Stimulated activated CD4-positive, alpha-beta T cell treated with anti-CD3 and anti-CD28 coated beads, Interleukin-4, amount 100 ng/mL, for 4 hours (primary cell): ENCODE measurements at places on chromosomes 6 and 20.

DNA sequence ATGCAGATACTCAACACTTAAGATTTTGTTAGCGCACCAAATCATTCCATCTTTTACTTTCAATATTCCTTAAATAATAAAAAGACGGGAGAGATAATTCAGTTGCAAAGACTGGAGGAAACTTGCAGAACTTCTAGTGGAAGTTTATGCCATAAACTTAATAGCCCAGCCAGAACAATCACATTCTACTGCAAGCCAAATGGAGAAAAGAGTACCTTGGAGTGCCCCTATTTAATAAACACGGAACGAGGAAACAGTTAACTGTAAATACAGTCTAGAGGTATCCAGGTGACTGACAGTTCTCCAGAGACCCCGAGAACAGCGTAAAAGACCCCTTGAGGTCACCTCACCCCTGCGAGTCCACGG lies 635 bp downstream of the SLC35B3 start:
- no peak for DNase-seq

DNA sequence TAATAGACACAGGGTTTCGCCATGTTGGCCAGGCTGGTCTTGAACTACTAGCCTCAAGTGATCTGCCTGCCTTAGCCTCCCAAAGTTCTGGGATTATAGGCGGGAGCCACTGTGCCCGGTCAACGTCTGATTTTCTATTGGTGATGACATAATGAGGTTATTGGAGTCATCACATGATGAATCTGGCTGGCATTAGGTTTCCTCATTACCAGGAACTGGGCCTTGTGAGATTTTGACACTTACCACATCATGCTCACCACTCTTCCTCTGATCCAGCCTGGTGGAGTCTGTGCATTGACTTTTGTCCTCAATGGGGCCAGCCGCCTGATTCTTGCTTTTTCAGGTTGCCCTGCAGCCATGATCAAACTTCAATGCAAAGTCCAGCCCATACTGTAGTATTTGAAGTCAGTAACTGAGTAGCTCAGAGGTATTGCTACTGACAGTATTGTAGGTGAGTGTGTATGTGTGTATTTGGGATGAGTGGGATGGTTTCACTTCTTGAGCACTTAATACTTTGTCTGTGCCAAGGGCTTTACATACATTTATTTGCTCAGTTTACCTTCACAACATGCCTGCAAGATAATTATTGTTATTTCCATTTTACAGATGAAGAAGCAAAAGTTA lies 16.0 kb downstream of the ANKS1A start:
- no peak for DNase-seq

DNA sequence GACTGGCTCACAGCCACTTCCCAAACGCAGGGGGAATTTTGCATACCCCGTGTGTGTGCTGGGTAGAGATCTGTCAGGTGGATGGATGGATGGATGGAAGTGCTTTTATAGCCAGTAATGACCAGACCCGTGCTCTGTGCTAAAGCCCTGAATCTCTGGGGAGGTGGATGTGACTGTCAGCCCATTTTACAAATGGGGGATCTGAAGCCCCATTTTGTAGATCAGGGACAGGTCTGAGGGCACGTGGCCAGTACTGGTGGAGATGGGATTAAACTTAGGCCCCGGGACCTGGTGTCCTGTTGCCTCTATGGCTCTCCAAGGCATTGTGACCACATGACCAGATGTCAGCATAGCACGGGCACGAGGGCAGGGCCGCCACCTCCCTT lies 38.2 kb upstream of the ZBP1 start:
- DNase-seq, result no peak

GRCh38 chr6:72621291-72622093 lies at the start of gene KCNQ5:
TSS of gene KCNQ5 (plus strand) at chr6:72622064.
- DNase-seq, result peak; percentile 17

DNA sequence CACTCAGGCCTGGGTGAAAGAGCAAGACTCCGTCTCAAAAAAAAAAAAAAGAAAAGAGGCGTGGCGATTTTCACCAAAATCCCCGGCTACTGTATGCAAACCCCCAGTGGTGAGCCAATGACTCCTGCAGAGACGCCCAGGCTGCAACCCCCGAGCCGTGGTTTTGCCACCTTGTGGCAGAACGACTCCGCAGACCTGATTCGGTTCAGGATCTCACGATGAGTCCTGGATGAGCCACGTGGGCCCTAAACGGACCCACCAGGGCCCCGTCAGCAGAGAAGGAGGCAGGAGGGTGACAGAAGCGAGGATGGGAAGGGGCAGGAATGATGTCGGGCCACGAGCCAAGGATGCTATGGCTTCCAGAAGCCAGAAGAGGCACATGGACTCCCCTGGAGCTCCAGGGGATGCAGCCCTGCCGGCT lies 42.5 kb downstream of the SLC2A4RG start:
- peak; percentile 10 for DNase-seq

DNA sequence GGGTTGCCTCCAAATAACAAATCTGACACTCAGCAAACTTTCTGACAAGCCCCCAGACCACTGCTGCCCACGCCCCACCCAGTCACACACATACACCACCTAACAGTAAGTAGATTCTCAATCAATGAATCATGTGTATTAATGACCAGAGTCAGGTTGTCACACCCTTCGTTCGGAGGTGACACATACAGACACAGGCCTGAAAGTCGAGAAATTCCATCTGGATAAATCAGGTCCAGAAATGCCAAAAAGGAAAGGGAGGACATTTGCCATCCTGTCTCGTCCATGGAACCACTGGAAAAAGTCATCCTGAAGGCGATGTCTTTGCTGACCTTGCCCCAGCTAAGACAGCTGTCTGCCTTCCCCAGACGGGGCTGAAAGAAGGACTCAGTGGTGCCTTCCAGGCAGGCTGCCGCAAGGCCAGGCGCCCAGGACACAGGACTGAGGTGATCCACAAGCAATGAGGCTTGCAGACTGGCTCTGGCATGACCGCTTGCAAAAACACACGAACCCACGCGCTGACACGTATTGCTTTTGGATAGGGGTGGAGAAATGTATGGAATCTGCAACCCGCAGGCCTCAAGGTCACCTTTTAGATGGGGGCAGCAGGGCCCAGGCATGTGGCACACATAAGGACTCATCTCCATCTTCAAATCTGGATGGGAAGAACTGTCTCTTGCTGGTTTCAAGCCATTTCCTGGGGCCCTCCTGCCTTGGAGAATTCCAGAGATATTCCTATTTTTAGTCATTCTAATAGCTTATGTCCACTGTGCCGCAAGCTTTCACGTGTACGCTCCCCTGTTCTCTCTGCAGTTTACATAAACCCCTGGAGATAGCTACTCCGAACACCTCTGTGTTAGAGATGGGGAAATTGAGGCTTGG lies 9.0 kb downstream of the NFATC2 start:
- no peak for DNase-seq

DNA sequence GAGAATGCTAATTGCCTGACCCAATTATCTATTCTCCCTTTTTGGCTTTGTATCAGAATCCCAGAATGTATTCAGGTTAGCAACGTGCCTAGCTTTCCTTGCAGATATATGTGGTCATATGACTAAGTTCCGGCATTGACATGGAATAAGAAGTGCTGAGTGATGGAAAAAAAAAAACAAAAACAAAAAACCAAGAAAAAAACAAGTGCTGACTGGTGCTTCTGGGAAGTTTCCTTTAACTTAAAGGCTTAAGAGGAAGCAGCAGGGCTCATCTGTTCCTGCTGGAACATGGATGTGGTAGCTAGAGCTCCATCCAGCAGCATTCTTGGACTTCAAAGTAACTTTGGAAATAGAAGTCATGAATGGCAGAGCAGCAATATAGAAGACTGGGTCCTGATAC lies 10.4 kb upstream of the RPF2 start:
- DNase-seq, result no peak

DNA sequence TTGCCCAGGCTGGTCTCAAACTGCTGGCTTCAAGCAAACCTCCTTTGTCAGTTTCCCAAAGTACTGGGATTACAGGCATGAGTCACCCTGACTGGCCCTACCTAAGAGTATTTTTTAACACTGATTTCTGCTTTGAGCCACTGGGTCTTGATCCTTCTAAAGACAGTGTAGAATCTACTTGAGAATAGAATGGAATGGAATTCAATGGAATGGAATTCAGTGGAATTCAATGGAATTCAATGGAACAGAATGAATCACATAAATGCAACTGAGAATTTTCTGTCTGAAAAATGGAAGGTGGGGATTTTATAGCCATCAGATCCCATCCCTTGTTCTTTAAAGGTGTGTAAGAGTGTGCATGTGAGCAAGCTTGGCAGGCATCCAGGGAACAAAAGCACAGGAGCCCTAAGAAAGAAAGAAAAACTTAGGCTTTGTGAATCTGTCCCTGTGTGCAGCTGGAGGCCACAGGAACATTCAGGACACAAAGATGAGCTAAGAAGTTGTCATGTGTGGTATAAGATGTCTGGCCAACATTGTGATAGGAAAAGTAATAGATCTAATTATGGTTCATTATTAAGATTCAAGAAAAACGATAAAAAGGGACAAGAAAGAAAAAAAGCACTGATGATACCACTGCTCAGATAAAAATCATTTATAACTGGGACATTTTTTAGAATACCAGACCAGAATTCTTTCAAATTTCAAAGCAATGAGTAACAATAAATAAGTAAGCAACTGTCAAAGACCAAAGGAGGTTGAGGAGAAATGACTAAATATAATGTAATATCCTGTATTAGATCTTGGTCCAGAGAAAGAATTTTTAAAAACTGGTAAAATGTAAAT lies 681.0 kb upstream of the GJE1 start:
- no peak for DNase-seq

GRCh38 chr6:26309731-26310142 lies 55.3 kb upstream of the BTN3A2 start:
- DNase-seq, result no peak

DNA sequence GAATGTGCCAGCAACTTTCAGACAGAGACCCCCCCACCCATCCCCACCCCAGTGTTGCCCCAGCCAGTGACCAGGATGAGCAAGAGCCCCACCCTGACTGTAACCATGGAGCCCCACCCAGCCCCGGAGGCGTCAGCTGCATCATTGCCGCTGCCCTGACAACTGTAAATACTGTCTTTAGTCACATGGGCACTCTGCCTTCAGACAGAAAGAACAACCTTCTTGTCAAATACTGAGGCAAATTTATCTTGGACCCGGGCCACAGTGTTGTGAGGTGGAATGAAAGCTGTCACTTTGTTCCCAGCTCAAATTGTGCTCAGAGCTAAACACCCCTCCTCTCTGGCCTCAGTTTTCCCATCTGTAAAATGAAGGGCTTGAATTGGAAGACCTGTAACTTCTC lies 23.7 kb downstream of the MOCS3 start:
- DNase-seq, result no peak

DNA sequence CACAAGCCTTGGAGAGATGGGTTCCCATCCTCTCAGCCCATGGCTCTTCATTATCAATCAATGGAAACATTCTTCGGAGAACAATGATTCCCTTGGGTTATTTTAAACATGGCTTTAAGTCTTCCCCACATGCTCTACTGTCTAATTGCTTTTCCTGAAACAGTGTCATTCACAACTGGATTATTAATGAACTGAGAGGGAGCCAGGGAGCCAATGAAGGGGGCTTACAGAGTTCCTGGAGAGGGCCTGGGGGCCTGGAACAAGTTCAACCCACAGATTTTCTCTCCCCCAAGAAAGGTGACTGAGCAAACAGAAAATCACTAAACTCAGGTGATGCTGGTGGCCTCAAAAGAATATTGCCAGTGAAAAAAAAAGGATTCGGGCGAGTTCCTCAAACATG lies 1.3 kb upstream of the PPP1R16B start:
- no peak for DNase-seq

DNA sequence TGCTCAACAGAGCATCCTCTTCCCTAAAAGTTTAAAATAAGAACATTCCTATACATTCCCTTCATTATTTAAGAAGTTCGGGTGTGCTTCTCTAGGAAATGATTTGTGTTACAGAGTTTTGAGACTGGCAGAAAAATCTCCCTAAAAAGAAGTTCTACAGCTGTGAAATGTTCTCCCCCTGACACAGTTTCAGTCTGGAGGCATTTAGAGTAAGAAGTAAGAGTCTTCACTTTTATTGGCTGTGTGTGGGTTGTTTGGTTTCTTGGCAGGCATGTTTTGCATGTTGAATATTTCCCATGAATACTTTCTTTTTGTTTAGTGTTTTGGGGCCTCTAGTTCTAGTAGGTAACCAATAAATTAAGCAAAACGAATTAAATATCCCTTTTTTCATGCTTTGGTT lies 195.9 kb downstream of the TENT5A start:
- no peak for DNase-seq

DNA sequence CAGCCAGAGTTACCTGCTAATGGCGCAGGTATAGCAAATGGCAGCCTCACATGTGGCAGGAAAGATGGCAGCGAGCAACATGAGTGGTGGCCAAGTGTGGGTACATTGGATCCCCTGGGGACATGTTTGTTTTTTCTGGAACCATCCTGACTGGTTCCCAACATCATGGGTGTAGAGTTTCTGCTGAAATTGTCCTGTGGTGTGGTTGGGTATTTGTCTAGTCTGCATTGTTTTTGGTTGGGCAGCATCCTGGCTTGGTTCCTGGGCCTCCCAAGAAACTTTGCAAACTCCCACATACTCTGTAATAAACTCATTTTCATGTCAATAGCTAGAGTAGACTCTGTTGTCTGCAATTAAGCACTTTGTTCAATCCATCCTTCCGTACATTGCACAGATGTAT lies 282.6 kb downstream of the CDC5L start:
- DNase-seq, result no peak

DNA sequence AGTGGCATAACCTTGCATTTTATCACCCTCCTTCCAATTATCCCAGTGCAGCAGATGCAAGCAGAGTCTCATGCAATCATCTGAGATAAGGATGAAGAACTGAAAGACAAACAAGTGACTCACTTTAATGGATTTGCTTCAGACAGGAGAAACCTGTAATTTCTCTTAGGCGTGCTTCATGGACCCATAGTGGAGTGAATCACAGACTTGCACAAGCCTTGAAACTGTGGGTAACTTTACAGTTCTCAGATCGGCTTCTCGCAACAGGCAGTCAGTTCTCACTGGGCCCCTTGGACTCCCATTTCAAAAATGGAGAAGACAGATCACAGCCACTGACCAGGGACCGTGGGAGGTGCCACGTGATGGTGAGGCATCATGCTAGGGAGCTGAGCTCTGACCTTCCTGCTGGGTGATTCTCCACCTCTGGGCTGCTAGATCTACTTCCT lies at the start of gene ADGRF4:
ADGRF4 (plus strand) TSS at position 239 of the 446 bp plus-strand sequence. CDS start 8,666 bp downstream, outside the sequence.
- no peak for DNase-seq

DNA sequence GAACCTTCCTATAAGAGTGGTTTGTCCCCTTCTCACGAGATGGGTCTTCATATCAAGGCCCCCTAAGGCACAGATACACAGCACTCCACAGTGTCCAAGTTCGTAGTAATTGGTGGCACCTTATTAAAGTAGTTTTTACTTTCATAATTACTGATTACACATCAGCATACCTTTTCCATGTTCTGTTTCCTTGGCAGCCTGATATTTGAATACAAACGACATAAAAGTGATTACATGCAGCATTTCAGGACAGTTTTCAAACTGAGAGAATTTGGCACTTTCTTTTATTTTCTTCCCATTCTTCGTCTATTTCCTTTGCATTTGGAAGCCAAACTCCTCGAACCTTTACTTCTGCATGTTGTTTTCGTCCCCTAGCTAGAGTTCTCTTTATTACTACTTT lies 139.7 kb downstream of the MTHFD1L start:
- DNase-seq, result no peak
